ENCODE measurements at places on chromosomes 7 and 10.

- DNase-seq = no peak
These were observed 161.8 kb upstream of the LAMB4 start for GRCh38 chr7:108291791-108292440.

GRCh38 chr7:13742811-13743210 is 246.7 kb downstream of the ETV1 start:
- no peak for DNase-seq

GRCh38 chr7:135316648-135317313 is 83.1 kb downstream of the STRA8 start:
- DNase-seq = no peak

- DNase-seq = no peak
These were observed 32.3 kb upstream of the NUB1 start for GRCh38 chr7:151309311-151309710.

DNA sequence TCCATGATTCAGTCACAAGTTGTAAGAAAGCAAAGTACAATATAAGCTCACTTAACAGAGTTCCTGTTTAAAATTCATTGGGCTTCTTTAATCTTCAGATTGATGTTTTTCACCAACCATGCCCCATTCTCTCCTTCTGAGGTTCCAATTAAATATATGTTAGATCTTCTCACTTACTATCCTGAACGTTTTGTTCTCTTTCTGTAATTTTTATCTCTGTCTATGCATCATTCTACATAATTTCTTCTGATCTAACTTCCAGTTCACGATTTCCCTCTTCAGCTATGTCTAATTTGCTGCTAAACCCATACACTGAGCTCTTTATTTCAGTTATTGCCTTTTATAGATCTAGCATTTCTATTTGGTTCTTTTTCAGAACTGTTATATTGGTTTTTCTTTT is 28.0 kb upstream of the SPOCK2 start:
- no peak for DNase-seq

- DNase-seq = no peak
These were observed 102.0 kb upstream of the RPA3 start for GRCh38 chr7:7820409-7820808.

DNA sequence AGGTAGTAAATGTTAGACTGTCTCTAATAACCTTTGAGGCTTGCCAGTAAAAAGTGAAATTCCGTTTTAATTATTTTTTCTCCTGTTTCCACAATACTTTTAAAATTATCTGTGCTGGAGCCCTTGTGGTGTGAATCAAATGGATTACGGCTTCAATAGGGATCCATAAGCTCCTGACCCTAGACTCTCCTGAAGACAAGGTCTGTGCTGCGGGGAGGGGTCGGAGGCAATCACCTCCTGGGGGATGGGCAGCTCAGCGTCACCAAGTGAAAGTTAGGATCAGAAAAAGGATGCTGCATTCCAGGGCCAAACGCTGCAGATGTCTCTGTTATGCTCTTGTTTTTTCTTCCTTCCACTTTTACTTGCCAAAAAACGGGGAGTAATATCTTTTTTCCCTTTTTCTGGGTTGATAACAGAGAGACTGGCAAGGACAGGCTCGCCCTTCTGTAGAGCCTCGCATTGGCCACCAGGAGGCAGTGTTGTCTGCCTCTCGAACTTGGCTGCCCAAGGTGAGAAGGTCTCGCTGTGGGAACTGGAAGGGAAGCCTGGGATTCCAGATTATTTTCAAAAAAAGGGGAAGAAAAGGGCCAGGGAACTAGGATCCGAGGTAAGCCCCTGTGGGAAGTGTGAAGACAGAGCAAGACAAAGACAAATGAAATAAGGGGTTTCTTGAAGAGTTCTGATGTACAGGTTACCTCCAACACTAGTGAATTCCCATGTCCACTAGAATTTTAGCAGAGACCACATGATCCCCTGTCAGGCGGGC is 621.9 kb downstream of the ACTR3B start:
- peak; percentile 63 for DNase-seq
